ENCODE measurements at places on chromosomes 2 and 18.

- DNase-seq: peak; percentile 70
- H3K27ac ChIP-seq: no peak overlapping the region
- H3K4me1 ChIP-seq: no peaks in the 10 kb centered on the region
- H3K27me3 ChIP-seq: peaks cover 85% of the 10 kb centered on the region
- peak overlapping the region; percentile 81 for H3K4me3 ChIP-seq
These were observed 368 bp downstream of the TMEFF2 start for GRCh38 chr2:192194265-192194865.

- no peak overlapping the region for H3K4me3 ChIP-seq
- H3K27ac ChIP-seq: no peak overlapping the region
- no peaks in the 10 kb centered on the region for H3K4me1 ChIP-seq
- no peak for DNase-seq
These were observed 1200.9 kb downstream of the DSC3 start for GRCh38 chr18:29841631-29842030.

DNA sequence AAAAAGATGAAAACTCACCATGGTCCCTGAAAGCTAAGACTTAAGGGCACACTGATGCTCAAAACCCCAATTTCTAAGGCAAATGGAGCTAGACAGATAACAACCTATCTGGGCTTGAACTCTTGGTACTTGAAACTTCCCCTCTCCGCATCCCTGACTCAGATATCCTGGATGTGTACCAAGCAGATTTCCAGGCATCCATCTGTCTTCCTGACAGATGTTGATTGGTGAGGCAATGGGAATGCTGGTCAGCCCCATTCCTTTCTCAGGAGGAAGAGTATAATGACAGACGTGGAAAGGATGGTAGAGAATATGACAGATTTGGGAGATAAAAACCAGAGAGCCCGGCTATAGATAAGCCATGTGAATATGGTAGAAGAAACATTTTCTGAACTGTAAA, 69.2 kb downstream of the ADD2 start:
- peak; percentile 7 for DNase-seq
- H3K27ac ChIP-seq: no peak overlapping the region
- no peak overlapping the region for H3K4me3 ChIP-seq
- H3K4me1 ChIP-seq: no peaks in the 10 kb centered on the region

GRCh38 chr2:84290537-84290936, 168.5 kb downstream of the SUCLG1 start:
- no peaks in the 10 kb centered on the region for H3K27me3 ChIP-seq
- H3K4me1 ChIP-seq: no peaks in the 10 kb centered on the region
- DNase-seq: no peak
- H3K4me3 ChIP-seq: no peak overlapping the region

- DNase-seq: peak; percentile 61
- H3K36me3 ChIP-seq: peaks cover 7% of the 10 kb centered on the region
- no peaks in the 10 kb centered on the region for H3K27me3 ChIP-seq
- no peak overlapping the region for H3K4me3 ChIP-seq
- H3K4me1 ChIP-seq: no peaks in the 10 kb centered on the region
These were observed 81.9 kb downstream of the MEP1B start for GRCh38 chr18:32271672-32272208.

DNA sequence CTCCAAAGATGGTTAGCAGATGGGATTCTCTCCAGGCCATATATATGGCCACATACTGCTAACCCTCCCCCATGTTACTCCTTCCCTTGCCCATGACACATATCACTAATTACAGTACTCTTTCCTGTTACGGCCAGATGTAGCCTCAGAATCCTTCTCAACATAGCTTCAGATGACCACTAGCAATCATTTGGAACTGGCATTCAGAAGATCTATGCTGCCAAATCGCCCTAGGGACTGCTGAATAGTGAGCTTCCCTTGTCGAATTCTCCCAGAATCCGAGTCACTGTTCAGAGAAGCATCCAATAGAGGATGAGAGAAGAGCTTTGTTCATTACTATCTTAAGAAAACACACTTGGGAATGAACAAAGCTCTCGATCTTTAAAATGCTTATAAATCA, 121.2 kb upstream of the TANK start:
- H3K27me3 ChIP-seq: no peaks in the 10 kb centered on the region
- DNase-seq: no peak
- no peaks in the 10 kb centered on the region for H3K4me1 ChIP-seq
- no peak overlapping the region for H3K27ac ChIP-seq

- no peak overlapping the region for H3K4me3 ChIP-seq
- peaks cover 5% of the 10 kb centered on the region for H3K4me1 ChIP-seq
- H3K36me3 ChIP-seq: no peaks in the 10 kb centered on the region
- no peak for DNase-seq
- H3K27ac ChIP-seq: no peak overlapping the region
These were observed 108.8 kb upstream of the HAAO start for GRCh38 chr2:42901076-42901640.

GRCh38 chr2:71887196-71887595, 260.5 kb downstream of the CYP26B1 start:
- H3K4me1 ChIP-seq: no peaks in the 10 kb centered on the region
- H3K27me3 ChIP-seq: no peaks in the 10 kb centered on the region

DNA sequence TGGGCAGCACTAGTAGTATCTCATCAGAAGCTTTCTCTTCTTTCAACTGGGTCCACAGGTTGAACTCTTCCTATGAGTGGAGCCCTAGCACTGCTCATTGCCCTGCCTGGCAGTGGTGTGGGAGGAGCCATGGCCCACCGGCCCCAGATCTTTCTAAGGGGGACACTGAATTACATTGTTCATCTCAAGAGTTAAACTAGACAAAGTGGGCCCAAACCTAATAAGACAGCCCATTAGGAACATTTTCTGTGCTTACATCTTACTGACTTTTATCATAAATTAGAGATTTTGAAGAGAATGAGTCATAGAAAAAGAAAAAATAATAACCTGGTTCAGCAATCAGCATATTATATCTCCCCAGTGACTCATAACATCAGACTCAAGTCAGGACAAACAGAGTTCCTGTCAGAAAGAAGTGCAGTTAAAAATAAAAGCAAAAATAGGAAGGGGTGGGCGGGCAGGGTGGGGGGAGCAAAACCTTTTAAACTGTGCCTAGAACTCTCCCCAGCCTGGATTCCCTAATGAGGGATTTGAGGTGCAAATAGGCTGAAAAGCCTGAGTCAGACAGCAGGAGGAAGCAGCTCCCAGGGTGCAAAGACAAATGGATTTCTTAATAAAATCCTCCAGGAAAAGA, 161.6 kb upstream of the TRIB2 start:
- H3K4me1 ChIP-seq: no peaks in the 10 kb centered on the region
- no peak overlapping the region for H3K4me3 ChIP-seq
- no peak overlapping the region for H3K27ac ChIP-seq
- H3K36me3 ChIP-seq: no peaks in the 10 kb centered on the region

DNA sequence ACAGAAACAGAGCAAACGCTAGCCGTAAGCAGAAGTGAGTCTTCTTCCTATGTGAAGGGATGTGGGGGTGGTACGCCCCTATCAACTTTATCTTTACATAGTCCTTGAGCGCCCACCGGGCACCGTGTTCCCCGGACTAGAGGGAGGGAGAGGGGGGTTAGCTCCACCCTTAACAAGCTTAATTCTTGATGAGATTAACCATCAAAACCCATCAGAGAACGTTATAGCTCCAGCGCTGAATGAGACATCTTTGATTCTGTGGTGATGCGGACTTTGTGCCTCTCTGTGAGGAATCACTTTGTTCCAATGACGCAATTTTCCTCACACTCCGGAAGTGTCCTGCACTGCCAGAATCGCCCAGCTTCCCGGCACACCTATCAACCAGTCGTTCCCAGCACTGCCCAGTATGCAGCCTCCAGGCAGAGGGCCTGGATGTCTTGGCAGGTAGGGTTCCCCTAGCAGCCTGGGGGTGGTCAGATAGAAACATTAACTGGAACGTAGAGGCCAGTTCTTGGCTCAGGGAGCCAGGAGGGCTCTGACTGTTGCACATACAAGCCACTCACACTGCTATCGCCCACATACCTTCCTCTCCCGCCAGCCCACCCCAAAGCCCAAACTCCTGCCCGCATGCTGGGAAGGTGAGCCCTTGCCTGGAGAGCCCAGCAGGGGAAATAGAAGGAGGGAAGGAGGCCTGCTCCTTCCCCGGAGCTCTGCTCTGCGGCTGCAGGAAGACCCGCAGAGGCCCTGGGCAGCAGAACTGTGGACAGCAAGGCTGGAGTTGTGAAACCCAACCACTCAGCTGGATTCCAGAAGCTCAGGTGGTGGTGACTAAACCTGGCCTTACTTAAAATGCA, 1.9 kb upstream of the ODC1 start:
- DNase-seq: no peak
- H3K4me3 ChIP-seq: peak overlapping the region; percentile 83
- peaks cover 4% of the 10 kb centered on the region for H3K36me3 ChIP-seq
- no peak overlapping the region for H3K27ac ChIP-seq

- no peaks in the 10 kb centered on the region for H3K36me3 ChIP-seq
- H3K4me1 ChIP-seq: peaks cover 8% of the 10 kb centered on the region
- no peak overlapping the region for H3K27ac ChIP-seq
- DNase-seq: no peak
These were observed 150.2 kb downstream of the SRBD1 start for GRCh38 chr2:45460825-45461224.

DNA sequence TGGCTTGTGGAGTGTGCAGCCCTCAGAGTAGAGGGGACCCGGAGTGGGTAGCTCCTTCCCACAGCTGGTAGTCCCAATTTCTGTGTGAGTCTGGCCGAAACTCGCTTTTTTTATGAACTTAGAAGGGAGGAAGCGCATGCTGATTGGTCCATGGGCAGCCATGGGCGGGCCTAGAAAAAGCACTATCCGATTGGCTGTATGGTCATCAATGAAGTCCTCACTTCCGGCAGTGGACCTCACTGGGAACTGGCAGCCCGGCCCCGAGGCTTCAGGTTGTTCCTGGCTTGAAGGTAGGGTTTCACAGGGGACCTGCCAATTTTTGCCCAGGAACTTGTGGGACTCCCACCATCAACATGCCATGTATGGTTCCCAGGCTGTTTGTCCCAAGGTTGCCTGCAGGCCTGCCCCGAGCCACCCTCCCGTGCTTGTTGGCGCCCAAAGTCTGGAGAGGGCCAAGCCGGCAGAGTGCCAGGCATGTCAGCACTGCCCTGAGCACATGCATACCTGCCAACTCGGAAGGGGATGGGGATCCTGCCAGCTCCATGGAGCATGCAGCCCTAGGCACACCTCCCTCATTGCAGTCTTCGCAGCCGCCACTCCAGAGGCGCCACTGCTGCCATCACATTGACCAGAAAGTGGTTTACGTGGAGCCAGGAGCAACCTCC, 98.5 kb downstream of the ATP9B start:
- no peaks in the 10 kb centered on the region for H3K27me3 ChIP-seq
- no peak for DNase-seq
- no peaks in the 10 kb centered on the region for H3K4me1 ChIP-seq
- no peak overlapping the region for H3K27ac ChIP-seq
